Effector memory CD8-positive, alpha-beta T cell (primary cell): ENCODE measurements at places on chromosomes 3 and 15.

DNA sequence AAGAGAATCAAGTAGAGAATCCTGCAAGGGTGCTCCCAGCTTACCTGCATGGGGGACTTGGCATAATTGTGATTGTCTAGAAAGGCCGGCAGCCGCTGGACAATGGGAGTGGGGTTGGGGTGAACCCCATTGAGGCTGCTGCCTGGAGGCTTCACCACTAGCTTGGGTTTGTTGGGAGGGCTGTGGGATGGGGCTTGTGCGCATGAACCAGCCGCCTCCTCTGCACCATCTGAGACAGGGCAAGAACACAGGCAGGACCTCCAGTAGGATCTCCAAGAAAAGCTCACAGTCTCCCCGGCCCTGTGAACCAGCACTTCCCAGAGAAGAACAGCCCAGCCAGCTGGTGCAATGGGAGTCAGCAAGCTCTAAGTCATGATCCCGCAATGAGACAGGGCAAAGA lies 39.8 kb downstream of the SEMA3G start:
- H3K27me3 ChIP-seq = no peaks in the 10 kb centered on the region
- DNase-seq = no peak
- peaks cover 20% of the 10 kb centered on the region for H3K4me1 ChIP-seq
- H3K27ac ChIP-seq = no peak overlapping the region

DNA sequence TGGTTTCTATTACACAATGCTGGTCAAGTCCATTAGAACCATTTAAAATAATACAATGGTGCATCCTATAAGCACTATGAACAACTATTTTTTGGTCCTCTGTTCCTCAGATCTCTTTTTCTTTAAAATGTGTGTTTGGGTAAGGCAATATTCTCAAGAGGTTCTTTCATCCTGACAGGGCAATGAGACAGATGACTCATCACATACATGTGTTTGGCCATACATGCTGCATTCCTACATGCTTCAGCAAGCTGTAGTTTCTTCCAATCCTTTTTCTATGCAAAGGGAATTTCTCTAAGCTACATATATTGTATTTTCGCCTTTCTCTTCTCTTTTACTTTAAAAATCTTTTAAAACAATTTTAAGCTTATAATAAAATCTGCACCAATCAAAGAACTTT lies 52.7 kb downstream of the OTOL1 start:
- no peak for DNase-seq
- no peak overlapping the region for H3K27ac ChIP-seq
- H3K4me1 ChIP-seq = no peaks in the 10 kb centered on the region
- no peak overlapping the region for H3K4me3 ChIP-seq
- no peaks in the 10 kb centered on the region for H3K27me3 ChIP-seq

GRCh38 chr3:34263101-34263621 lies 464.7 kb downstream of the PDCD6IP start:
- no peak overlapping the region for H3K4me3 ChIP-seq
- no peak for DNase-seq
- H3K4me1 ChIP-seq = no peaks in the 10 kb centered on the region
- H3K36me3 ChIP-seq = peaks cover 3% of the 10 kb centered on the region

GRCh38 chr3:185976977-185977678 lies 39.3 kb upstream of the TRA2B start:
- no peak overlapping the region for H3K27ac ChIP-seq
- no peaks in the 10 kb centered on the region for H3K27me3 ChIP-seq
- peaks cover 3% of the 10 kb centered on the region for H3K36me3 ChIP-seq
- H3K4me3 ChIP-seq = no peak overlapping the region

DNA sequence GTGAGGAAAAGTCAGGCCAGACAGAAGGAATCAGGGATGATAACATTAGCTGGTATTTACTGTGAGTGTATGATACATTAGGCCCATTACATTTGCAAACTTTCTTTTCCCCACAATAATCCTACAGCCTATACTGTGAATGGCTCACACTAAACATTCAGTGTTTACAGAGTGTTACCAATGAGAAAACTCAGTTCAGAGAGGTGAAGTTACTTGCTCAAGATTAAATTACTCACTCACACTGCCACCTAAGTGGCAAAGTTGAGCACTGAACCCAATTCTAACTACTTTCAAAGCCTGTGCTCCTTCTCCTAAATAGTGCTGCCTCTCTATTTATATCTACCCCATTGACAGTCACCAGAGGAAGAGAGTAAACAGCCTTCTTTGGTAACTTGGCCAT lies 8.5 kb downstream of the XPC start:
- H3K27ac ChIP-seq = no peak overlapping the region
- H3K27me3 ChIP-seq = no peaks in the 10 kb centered on the region
- peaks cover 33% of the 10 kb centered on the region for H3K4me1 ChIP-seq
- no peak for DNase-seq
- no peak overlapping the region for H3K4me3 ChIP-seq
- H3K36me3 ChIP-seq = peaks cover 67% of the 10 kb centered on the region

GRCh38 chr3:187746059-187746441 lies 782 bp upstream of the BCL6 start:
- H3K27ac ChIP-seq = peak overlapping the region; percentile 98
- H3K36me3 ChIP-seq = peaks cover 43% of the 10 kb centered on the region
- H3K27me3 ChIP-seq = no peaks in the 10 kb centered on the region
- H3K4me3 ChIP-seq = peak overlapping the region; percentile 99

DNA sequence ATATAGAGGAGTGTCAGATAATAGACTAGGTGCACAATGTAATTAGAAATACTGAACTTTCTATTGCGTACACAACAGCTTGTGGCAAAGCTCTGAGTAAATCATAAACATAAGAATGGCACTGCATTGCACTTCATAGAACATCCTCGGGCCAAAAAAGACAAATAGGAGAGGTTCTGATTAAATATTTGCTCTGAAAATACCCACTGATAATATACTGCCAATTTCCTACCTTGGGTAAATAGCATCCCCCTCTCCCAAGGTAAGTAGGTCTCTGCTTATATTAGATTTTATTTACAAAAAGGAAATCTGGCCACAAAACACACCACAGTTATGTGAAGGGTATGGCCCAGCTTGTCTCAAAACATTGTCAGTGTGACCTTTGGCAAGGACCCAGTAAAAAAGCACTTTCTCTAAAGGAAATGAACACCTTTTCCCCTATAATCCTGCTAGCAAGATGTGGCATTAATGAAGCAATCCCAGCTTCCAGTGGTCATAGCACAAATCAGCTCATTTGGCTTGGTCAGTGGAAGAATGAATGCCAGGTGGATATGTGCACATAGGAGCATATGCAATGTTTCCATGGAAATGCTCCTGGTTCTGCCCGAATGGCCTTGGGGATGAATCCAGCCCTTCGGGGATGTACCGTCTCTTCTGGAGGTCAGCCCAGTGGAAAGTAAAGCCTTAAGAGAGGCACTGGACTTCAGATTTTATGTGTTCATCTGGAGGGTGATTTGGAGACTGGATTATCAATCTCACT lies 315.9 kb downstream of the LSAMP start:
- no peak for DNase-seq
- no peaks in the 10 kb centered on the region for H3K4me1 ChIP-seq
- H3K27ac ChIP-seq = no peak overlapping the region
- H3K36me3 ChIP-seq = no peaks in the 10 kb centered on the region
- H3K27me3 ChIP-seq = no peaks in the 10 kb centered on the region

DNA sequence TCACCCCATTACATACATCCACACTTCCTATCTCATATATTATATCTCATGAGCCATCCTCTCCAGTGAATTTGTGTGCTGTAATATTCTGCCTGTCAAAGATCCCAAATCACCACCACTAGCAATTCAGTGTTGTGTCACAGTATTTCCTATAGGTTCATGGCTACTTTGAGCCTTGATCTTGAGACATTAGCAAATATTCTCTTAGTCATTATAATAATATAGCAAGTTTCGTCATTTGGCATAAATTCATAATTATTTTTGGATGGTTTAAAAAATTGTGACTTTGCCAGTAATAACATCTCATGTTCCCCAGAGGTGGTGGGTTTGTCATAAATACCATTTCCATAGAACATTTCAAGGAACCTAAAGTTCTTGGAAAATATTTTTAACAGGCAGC lies 47.7 kb downstream of the CMSS1 start:
- no peak overlapping the region for H3K4me3 ChIP-seq
- no peak for DNase-seq
- H3K27ac ChIP-seq = no peak overlapping the region
- no peaks in the 10 kb centered on the region for H3K36me3 ChIP-seq
- H3K4me1 ChIP-seq = peaks cover 14% of the 10 kb centered on the region

DNA sequence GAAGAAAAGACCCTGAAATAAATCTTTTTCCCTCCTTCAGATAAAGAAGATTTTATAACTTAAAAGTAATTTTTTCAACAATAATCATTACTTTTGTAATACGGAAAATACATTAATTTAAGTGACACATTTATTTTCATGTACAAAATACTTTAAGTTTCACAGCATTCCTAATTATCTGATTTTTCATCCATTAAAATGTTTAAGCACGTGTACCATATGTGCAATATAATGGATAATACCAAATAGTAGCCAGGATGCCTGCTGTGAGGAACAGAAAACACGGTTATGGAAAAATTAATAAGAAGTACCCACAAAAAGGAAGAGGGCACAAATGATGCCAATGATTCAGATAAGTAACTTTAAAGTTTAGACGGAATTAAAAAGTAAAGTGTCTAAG lies 33.5 kb downstream of the ADAM10 start:
- no peak for DNase-seq
- no peaks in the 10 kb centered on the region for H3K27me3 ChIP-seq
- peaks cover 29% of the 10 kb centered on the region for H3K36me3 ChIP-seq
- H3K4me1 ChIP-seq = peaks cover 24% of the 10 kb centered on the region

GRCh38 chr3:97896129-97896528 lies 74.3 kb downstream of the CRYBG3 start:
- no peaks in the 10 kb centered on the region for H3K27me3 ChIP-seq
- no peak overlapping the region for H3K27ac ChIP-seq
- H3K4me1 ChIP-seq = no peaks in the 10 kb centered on the region

DNA sequence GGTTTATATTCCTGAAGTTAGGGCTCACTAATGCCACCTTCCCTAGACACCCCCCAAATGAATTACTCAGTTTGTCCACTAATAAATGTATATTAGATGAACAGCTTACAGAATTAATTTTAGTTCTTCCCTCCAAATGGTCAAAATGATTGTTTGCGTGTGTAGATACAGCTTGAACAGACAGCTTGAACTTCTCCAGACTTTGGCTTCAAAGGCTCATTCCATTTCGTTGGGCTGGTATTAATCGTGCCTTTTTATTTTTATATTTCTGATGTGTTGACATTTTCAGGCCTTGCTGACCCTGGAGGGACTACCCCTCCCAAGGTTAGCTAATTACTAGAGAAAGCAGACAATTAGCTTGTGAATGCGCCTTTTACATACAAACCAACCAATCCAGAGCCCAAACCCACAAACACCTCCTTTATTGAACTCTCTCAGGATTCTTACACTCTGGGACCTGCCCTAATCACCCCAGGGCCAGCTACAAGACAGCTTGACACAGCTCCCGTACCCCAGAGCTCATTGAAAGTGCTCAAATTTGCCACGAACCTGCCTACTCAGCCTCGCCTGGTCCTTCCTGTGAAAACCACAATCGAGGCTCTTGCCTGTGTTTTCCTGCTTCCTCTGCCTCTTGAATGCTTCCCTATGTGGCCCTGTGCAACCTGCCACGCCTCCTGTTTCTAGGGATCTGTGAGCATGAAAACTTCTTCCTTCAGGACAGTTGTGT lies 40.3 kb downstream of the RPL22L1 start:
- no peaks in the 10 kb centered on the region for H3K36me3 ChIP-seq
- H3K4me3 ChIP-seq = no peak overlapping the region
- DNase-seq = no peak
- no peak overlapping the region for H3K27ac ChIP-seq
- H3K27me3 ChIP-seq = peaks cover 32% of the 10 kb centered on the region

GRCh38 chr3:4935347-4935746 lies 43.9 kb upstream of the BHLHE40 start:
- no peaks in the 10 kb centered on the region for H3K36me3 ChIP-seq
- peaks cover 5% of the 10 kb centered on the region for H3K4me1 ChIP-seq
- H3K4me3 ChIP-seq = no peak overlapping the region
- DNase-seq = no peak

DNA sequence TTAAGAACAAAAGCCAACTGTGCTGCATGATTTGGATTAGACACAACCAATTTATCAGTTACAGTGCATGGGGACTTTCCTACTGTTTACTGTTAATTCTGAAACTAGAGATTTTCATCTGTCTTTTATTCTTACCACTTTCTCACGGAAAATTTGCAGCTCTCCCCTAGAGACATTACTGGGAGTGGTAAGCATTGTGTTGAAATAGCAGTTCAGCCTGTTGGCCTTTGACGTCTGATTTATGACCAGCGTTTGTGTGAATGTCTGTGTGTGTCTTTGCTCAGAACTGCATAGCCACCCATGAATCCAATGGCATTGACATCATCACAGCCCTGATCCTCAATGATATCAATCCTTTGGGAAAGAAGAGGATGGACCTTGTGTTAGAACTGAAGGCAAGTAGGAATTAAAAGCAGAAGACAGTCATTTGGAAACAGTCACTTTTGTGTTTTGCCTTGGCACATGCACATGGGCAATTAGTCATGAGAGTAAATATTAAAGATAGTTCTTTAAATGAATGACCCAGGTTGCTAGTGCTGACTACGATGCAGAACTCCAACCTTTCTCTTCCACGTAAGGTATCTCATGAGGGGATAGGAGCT lies 202.2 kb upstream of the BHLHE40 start:
- no peak for DNase-seq
- H3K27ac ChIP-seq = peak overlapping the region; percentile 61
- H3K27me3 ChIP-seq = no peaks in the 10 kb centered on the region
- H3K4me3 ChIP-seq = no peak overlapping the region
- H3K4me1 ChIP-seq = peaks cover 2% of the 10 kb centered on the region

DNA sequence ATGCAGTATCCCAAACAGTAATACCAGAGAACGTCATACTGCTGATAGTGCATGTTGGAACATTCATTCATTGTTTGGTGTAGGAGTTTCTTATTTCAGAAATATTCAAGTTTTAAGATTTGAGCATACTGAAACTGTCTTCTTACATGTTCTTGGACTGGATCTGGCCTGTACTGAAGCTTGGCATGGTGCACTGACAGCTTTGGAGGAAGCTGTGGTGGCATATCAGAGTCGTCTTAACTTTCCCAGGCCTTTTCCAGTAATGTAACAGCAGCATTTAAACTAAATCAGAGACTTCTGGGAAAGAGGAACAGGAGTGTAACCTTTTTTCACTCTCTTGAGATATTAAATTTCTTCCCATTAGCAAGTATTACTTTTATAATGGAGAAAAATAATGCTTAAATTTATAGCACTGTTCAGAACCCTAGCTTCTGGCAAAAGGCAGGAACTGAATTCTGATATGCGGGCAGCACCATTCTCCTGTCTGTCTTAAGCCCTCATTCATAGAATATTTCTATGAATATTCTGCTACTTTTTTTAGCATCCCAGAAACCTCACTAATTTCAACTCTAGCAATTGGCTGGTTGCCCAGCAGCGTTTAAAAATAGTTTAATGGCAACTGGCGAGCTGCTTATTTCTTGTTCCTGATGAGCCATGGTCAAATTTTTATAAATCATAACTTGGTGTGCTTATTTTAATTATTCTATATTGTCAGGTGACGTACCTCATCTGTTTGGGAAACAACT lies 31.1 kb downstream of the DNAJC13 start:
- no peak overlapping the region for H3K4me3 ChIP-seq
- DNase-seq = no peak
- no peaks in the 10 kb centered on the region for H3K27me3 ChIP-seq
- peaks cover 26% of the 10 kb centered on the region for H3K36me3 ChIP-seq
- H3K27ac ChIP-seq = no peak overlapping the region
